ENCODE measurements at places on chromosomes 13 and 19. TPM values are rescaled to one million over a fixed set of nuclear protein-coding genes. Genes with fewer than 3 reads are reported as not detected.

GRCh38 chr19:31825134-31826094 lies 476.2 kb upstream of the TSHZ3 start:
- DNase-seq, result no peak

CDC37 gene
- total RNA-seq, result 192 TPM

CEACAM8 gene
- total RNA-seq, result not detected

SELENOV gene
- total RNA-seq, result not detected

ZNF486 gene
- 65.9 TPM for total RNA-seq

DNA sequence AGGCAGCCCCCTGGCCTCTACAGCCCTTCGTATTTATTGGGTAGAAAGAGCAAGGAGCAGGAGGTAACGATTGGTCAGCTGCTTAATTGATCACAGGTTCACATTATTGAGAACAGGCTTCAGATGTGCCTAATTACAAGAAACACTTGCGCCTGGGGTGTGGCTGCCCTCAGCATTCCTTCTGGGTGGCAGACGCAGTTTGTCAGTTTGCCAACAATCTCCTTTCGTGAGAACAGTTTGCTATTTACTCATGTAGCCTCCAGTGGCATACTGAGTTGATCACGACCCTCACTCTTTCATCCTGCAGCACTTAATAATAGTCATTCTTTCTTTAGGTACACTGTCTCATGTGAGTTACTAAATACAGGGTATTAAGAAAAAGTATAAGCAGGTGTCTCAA lies 985.6 kb downstream of the SLITRK5 start:
- no peak for DNase-seq

KLK12 gene
- total RNA-seq, result not detected

DNA sequence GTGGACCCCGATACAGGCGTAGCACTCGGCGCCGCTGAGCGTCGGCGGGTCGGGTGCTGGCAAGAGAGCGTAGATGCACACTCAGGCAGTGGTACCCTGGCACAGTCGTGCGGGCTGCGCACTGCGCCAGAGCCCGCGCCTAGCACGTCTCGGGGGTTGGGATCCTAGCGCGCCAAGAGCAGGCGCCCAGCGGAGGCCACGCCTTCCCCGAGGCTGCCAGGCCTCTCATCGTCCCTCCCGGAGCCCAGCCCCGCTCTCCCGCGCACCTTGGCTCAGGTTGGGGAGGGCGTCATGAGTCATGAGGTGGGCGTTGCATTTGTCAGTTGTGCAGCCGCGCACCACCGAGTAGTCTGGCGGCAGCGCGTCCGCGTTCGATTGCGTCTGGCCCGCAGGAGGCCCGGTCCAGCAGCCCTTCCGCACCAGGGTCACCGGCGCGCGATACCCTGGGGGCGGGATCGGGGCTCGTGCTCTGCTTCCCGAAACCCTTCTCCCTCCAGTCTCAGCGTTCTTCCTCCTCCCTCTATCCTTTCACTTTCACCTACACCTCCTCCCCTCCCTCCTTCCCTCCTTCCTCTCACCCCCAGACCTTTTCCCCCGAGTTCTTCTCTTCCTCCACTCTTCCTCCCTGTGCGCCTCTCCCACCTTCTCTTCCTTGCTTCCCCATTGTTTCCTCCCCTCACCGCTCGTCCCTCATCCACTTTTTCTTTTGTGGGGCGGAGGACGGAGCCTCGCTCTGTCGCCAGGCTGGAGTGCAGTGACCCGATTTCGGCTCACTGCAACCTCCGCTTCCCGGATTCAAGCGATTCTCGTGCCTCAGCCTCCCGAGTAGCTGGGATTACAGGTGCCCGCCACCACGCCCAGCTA lies 3.5 kb downstream of the LYPD5 start:
- peak; percentile 76 for DNase-seq

DNA sequence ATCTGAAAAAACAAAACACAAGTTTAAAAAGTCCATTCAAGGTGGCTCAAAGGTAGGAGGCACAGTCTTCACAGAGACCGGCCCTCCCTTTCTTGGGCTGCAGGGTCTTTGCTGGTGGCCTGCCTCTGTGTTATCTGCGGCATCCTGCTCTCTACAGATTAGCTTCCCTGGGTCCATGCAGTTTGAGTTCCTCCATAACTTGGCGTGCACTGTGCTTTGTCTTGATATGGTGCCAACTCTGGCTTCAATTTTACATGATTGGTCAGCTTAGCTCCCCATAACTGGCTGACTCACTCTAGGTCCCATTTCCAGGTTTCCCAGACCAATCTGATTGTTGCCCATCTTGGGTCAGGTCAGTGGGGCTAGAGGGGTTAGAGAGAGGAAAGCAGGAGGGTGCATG lies 41.8 kb downstream of the TPT1 start:
- DNase-seq, result no peak

SBSN gene
- not detected for total RNA-seq

ZNF490 gene
- 12.1 TPM for total RNA-seq

ZNF536 gene
- 15.8 TPM for total RNA-seq

TEX26 gene
- not detected for total RNA-seq

TINCR gene
- 5.8 TPM for total RNA-seq

DNA sequence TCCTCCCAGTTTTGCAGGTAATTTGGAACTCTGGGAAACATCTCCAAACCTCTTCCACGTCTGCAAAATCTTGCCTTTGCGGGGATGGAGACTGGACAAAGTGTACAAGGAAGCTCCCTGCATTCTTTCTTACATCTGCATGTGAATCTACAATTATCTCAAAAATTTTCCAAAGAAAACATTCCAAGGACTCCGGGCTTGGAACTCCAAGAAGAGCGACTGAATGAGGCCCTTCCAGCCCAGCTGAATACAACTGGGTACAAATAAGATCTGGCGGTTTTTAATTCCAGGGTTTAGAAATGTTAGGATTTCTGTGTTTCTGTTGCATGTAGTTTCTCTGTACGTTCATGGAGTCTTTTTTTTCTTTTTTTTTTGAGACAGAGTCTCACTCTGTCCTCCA lies 28.5 kb downstream of the EXOC3L2 start:
- DNase-seq, result no peak
